ENCODE measurements at places on chromosomes 3 and 15.

DNA sequence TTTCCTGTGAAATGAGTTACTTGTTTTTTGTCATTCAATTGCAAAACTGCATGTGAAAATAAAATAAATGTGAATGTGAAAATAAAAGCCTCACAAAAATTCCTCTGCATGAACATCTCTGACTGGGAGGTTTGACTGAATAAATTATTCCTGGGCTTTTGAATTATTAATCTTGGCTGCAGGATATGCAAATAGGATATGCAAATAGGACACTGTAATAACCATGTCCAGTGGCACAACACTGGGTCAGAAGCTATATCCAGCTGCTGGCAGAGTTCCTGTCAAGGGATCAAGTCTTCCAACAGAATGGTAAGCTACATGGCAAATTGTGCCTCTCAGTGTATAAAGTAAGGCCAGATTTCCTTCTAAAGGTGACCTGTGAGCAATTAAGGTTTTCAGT, at the start of gene SUCNR1:
Gene SUCNR1 (plus strand): TSS at position 246 of the 400 bp plus-strand sequence. CDS start 6,250 bp downstream, outside the sequence.
- DNase-seq = no peak

DNA sequence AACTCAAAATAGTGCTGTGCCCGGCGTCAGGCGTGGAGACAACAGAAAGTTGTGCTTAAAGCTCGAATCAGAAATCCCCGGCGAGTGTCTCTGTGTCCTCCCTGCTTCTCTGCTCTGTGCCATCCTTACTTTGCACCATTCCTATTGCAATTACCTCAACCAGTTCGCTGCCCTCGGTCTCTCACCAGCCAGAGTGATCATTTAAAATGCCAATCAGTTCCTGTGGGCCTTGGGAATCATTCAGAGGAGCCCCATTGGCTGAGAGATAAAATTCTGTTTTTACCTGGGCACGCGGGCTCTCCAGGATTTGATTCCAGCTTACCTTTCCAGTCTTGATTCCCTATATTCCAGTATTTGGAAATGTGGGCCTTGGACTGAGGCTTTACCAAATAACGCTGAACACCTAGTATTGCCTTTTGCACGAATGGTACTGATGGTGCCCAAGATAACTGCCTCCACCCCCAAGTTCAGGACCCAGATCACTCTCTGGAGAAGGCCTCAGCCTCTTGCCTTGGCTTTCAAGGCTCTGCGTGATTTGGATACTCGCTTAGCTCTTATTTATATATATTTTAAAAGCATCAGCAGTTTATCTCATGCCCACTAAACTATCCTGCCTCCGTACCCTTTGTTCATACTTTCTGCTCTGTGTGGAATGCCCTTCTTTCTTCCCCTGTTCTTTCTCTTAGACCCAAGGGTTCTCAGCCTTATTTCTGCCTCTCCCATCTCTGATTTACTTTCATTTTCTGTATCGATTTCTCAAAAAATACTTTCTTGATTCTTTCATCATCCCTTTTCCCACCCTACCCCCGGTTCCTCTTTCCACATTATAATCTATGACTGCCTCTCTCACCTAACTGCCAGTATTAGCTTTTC, 863 bp downstream of the PSMA4 start:
- DNase-seq = no peak

DNA sequence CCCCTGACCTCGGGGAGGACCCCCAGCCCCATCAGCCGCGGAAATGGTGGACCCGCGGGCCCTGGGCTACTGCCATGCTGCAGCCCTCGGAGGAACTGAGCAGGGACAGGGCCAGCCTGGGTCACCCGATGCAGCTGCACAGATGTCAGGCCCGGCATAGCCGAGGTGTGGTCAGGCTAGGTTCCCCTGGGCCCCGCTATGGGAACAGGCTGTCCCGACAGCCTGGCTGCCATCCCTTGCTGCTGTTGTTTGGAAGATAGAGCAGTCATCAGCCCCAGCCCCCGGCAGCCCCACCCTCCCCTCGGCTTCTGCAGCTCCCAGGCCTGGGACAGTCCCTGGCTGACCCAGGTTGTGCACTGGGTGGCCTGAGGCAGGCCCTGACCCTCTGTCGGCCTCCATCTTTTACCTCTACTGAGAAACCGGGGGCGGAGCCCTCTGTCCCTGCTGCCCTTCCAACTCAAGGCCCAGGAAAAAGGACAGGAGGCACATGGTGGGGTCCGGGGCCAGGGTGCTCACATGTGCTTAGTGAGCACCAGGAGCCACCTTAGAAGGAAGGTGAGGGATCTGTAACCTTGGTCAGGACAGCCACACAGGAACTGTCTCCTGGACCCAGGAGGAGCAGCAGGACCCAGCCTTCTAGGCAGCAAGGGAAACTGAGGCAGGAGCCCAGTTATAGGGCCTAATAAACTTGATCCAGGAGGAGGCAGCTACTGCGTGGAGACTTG, 31.5 kb upstream of the FBLN2 start:
- no peak for DNase-seq

DNA sequence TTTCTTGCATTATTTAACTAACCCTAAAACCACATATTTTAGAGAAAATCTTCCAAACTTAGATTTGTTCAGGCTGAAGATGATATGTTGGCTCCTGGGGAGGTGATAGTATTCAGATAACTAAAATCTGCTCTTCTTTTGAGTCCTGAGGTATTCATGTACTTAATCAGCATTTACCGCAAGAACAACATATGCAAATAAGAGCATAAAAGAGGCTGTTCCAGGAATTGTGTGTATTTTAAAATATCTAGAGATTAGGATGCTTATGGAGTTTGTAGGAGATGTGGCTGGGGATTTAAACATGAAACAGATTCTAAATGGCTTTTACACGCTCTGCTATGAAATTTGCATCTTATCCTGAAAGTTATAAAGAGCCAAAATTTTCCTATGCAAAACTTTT, 298.2 kb downstream of the EPHA3 start:
- no peak for DNase-seq

DNA sequence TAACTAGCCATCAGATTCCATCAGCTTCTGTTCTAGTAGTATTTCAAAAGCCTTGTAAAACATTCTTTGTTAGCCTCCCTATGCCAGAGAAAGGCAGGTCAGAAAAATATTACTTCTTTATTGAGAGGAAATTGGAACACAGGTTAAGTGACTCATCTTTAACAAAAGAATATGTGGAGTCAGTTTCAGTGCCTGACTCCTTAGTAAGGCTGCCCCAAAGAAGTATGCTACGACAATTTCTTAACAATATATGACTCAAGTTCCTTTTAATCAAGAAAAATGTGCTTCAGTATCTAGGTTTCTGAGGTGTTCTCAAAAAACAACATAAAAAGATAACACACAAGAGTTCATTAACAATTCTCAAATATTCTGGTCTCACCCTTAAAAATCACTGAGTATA, 139.2 kb downstream of the VPS13C start:
- no peak for DNase-seq

- DNase-seq = no peak
Measured at GRCh38 chr3:163438760-163439159, 1639.5 kb downstream of the SI start.

DNA sequence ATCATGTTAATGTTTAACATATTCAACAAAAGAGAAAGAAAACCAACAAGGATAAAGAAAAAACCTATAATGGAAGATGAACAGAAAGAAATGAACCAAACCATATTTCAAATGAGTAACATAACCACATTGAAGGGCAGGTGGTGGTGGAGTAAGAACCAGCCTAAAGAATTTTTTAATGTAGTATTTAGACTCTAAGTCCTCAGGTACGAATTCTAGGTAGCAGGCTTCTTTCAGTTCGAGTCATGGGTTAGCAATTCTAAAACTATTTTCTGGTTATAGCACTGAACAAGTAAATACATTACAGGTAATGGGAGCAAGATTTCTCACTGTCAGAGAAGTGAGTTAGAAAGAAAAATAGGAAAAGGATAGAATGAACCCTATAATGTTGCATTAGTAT, 24.4 kb downstream of the DCBLD2 start:
- no peak for DNase-seq

- no peak for DNase-seq
Measured at GRCh38 chr3:157159037-157159761, 748 bp downstream of the CCNL1 start.

DNA sequence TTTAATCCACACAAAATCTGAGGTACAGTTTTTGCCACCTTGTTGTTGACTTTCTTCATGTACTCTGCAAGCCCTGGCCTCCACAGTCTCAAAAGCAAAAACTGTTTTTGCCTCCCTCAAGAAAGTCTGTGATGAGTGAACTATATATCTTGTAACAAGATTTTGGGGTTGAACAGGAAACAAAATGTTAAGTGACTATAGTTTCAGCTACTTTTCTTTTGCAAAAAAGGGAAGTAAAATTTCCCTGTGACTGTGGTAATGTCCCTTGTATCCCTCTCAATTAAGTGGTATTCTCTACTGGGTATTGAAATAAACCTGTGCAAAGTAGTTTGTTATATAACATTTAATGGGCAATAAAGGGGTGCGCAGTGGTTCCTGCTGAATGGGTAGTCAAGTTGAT, 21.3 kb upstream of the SCAANT1 start:
- no peak for DNase-seq

DNA sequence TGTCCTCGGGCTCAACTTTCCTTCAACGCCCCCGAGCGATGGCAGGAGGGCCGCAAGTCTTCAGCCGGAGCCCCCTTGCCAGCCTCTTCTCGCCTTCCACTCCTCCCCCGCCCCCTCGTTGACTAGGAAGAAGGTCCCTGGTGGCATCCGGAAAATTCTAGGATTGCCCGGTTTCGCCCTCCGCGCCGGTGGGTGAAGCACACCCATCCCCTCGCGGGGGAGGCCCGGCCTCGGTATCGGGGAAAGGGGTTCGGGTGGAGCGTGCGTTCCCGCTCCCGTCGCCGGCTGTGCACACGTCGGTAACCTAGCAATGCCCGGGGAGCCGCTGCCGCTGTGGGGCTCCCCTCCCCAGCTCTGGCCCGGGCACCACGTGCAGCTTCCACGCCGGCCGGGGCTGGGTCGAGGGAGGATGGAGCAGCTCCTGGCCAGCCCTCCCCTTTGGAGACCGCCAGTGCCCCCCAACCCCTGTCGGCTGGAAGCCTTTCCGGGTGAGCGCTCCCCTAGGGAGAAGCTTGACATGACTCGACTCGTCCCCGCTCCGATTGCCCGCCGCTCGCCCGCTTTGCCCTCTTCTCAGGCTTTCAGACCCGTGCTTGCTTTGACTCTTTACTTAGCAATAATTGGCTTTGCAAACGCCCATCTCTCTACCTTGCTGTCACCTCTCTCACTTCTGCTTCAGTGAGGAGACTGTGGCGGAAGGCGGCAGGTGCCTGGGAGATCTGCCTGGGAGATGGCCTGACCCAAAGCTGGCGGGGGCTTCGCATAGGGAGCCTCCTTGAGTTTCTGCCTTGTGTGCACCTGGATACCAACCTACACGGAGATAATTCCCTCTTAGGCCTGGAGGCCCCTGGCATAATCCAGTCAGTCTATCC, 1.3 kb downstream of the CACNA1D start:
- DNase-seq = no peak

- DNase-seq = no peak
Measured at GRCh38 chr3:128067489-128067888, 15.3 kb downstream of the SEC61A1 start.

DNA sequence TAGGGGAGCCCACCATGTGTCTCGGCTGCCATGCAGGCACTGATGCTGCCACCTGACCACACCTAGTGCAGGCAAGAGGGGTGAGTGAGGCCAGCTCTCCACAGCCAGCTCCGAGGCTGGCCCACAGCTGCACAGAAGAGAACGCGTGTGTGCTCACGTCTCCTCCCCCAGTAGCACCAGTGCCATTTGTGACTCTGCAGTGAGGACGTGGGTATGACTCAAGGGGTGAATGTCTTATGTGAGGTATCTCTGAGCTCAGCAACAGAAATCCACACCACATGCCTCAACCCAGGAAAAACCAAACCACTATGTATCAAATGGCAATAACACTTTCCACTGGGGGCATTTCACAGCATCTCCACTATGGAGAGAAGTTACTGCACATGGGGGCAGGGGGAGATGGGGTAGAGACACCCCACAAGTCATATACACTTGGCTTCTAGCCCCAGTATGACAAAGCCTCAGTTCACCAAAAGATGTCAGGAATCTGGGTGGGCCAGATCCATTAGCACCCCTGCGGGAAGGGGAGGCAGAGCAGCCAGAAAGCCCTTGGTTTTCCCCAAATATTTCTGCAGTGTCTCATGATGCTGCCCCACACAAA, 87.6 kb downstream of the LRIG1 start:
- DNase-seq = no peak

DNA sequence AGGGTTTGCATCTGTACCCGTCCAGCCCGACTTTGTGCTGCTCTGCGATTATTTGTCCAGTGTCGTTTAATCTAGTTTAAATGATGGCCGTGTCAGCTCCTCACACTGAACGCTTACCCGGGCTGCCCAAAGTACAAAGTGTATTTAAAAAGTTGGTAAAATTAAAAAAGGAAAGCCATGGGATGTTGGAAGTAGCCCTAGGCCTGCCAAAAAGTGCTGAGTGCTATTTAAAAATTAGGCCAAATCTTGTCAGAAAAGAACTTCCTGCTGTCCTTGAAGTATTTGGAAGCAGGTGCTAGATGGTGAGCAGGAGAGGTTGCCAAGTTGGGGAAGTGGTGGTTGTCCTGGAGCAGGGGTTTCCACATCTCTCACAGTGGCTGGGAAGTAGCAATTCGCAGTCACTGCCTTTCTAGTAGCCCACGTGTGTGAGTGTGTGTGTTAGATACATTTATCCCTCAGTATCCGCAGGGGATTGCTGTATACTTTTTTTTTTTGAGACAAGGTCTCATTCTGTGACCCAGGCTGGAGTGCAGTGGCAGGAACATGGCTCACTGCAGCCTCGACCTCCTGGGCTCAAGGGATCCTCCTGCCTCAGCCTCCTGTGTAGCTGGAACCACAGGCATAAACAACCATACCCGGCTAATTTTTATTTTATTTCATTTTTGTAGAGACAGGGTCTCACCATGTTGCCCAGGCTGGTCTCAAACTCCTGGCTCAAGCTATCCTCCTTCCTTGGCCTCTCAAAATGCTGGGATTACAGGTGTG, 664 bp downstream of the PPCDC start:
- peak; percentile 39 for DNase-seq

- DNase-seq = no peak
Measured at GRCh38 chr3:22419261-22419660, 668.3 kb upstream of the ZNF385D start.

DNA sequence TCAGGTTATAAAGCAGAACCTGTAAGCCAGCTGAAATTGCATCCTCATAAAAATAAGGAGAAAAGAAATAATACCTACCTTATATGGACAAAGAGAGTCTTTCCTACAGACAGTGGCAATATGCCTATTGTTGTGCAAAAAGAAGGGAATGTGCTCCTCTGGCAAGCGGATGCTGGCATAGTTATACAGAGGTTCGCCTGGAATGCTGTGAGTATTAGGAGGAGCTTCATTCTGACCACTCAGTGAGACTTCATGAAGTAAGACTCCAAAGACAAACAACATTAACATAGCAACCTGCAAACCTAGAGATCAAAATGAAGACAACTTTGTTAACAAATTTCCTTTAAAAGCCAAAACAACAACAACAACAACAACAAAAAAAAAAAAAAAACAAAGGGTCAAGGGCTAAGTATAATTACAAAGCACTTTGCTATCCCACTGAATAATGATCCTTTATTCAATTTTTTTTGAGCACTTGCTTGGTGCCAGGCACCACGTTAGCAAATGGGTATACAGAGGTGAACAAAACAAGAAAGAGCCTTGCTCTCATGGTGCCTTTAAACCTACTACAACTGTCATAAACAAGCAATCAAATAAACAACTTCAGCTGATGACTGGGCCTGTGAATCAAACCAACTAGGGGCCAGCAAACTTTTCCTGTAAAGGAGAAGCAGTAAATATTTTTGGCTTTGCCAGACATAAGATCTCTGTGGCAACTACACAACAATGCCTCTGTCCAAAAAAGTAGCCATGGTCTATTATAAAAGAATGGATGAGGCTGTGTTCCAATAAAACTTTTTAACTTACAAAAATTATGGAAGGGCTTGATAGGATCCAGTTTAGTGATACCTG, 3.7 kb downstream of the EOGT start:
- DNase-seq = no peak

All from CMK (cell line).